ENCODE measurements at places on chromosomes 1 and 21.

DNA sequence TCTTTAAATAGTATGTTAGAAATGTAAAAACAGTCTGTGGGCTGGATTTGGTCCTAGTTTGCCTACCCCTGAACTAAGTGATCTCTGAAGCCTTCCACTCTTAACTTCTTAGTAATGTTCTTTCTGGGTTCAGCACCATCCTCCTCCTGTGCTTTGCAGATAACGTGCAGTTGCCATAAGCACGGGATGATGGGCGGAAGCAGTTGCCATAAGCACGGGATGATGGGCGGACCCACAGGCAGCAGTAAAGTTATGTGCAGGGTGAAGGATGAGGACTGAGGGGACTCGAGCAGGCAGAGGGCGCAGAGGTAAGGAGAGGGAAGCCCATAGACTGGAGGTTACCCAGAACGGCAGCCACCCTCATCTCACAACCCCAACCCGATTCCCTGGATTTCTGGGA, 25.6 kb downstream of the GPA33 start:
- no peak for DNase-seq

DNA sequence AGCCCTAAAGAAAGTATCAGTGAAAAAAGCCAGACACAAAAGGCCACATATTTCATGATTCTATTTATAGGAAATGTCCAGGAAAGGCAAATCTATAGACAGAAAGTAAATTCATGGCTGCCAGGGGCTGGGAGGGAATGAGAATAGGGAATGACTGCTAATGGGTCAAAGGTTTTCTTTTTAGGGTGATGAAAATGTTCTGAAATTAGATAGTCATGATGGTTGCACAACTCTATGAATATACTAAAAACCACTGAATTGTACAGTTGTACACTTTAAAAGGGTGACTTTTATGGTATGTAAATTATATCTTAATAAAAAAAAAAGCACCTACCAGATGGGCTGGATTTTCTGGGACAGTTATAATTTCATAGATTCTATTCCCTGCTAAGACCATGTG, 114.8 kb downstream of the CNIH3 start:
- DNase-seq = no peak

DNA sequence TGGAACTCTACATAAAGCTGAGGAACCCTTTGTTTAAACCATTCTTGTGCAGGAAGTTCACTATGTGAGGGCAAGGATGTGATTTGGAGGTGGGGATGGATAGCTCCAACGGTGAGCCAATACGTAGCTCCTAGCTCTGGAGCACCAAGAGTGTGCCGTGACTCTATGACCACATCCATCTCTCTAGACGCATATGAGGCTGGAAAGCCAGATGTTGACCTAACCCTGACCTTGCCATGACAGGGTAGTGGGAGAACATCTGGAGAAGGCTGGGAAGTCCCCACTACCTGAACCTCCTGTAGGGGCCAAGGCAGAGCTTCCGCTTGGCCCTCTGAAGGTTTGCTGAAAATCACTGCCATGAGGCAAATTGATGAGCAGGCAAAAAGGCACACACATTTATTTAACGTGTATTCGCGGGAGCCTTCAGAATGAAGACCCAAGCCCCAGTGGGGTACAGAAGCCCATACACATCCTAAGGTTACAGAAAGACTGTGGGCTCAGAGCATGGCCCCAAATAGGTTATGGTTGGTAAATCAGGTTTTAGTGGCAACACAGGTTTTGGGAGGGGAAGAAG, 43.4 kb downstream of the EIF2D start:
- DNase-seq = no peak

DNA sequence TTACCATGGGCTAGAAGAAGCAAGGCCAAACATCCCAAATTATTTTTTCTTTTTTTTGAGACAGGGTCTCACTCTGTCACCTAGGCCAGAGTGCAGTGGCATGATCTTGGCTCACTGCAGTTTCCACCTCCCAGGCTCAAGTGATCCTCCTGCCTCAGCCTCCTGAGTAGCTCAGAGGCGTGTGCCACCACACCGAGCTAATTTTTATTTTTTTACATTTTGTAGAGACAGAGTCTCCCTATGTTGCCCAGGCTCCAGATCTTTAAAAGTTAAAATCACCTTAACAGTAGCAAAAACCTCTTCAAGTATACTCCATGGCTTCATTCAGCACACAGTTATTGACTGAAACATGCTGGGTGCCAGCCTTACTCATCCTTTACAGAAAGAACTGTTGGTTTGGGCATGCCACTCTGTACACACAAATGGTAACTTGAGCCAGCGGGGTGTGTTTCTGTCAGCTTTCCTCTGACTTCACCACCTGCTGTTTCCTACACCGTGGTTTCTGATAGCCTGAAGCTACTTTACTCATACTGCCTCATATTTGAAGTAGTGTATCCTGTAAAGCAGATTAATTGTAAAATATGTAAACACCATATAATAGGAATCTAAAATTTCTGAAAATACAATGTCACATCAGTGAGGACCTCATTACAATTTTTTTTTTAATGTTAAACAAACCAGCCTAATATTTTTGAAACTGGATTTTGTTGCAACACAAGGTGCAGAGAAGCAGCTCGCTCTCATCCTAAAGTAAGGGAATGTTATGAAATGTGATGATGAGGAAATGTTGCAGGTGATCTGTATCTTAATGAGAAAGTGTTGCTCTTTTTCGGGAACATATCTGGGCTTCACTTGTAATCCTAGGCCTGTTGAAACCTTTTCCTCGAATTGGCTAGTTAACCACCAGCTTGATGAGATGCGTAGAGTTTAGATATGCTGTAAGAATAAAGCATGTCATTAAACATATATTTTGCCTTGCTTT, 113.9 kb downstream of the ATP5PO start:
- no peak for DNase-seq

- DNase-seq = no peak
These were observed 1.7 kb downstream of the EPHX4 start for GRCh38 chr1:92031281-92032110.

DNA sequence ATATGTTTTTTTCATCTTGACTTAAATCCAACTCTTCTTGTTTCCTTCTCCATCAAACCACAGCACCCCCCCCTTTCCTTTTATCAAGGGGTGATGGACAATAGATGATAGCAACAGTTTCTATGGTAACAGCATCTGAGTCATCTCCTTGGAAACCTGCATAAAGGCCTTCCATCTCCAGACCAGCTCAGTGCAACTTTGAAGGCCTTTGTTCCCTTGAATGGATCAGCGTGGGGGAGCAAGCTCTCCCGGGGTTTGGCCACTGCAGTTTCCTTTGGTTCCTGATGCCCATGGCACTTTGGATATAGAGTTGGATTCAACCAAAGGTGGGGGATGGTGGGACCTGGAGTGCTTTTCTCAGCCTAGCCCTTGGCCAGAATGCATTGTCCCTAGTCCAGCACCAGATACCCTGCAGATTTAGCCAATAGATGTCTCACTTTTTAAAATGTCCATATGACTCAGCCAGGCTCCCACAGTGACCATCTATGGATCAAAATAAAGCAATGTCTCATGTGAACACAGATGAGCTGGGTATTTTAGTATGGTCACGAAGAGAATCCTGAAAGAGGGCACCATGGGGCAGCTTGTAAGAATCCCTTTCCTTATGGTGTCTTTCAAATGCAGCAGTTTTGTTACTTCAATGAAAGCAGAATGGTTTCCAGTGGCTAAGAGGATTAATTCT, 127.7 kb downstream of the SPATA46 start:
- no peak for DNase-seq

DNA sequence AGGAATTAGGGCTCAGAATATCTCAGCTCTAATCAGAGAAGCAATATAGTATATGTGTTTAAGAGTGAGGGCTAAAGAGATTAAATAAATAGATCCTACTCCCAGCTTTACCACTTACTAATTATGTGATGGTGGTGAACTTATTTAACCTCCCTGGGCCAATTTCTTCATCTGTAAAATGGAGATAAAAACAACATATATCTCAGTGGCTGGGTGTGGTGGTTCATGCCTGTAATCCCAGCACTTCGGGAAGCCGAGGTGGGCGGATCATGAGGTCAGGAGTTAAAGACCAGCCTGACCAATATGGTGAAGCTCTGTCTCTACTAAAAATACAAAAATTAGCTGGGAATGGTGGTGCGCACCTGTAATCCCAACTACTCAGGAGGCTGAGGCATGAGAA, 135.2 kb downstream of the SLC44A5 start:
- no peak for DNase-seq

GRCh38 chr1:6523566-6523965, 30.7 kb downstream of the NOL9 start:
- DNase-seq = peak; percentile 33

GRCh38 chr1:206506405-206507283, 687 bp upstream of the RASSF5 start:
- DNase-seq = peak; percentile 31

DNA sequence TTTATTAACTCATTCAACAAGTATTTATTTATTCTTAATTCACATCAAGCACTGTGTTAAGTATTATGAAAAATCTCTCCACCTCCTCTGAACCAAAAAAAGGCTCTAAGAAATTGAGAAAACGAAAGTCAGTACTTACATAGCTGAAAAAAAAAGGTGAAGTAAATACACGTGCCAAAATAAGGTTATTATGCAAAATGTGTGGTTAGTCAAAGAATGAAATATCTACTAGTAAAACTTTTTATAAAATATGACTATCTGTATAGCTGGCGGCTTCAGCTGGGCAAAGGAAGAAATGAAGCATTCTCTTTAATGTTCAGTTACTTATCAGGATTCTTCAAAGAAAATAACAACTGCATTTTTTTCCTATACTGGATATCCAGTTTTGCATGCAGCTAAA, 35.5 kb upstream of the ASPM start:
- DNase-seq = no peak

DNA sequence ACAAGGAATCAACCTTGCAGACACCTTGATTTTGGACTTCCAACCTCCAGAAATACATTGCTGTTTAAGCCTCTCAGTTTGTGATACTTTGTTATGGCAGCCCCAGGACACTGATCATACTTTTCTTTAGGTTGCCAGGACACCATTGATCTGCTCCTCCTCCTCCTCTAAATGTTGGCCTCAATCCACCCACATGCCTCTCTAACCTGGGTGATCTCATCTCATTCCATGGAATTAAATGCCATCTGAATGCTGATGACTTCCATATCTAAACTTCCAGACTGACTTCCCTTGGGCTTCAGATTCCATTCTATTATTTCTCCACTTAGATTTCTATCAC, 7.4 kb upstream of the PPP1R15B start:
- no peak for DNase-seq

DNA sequence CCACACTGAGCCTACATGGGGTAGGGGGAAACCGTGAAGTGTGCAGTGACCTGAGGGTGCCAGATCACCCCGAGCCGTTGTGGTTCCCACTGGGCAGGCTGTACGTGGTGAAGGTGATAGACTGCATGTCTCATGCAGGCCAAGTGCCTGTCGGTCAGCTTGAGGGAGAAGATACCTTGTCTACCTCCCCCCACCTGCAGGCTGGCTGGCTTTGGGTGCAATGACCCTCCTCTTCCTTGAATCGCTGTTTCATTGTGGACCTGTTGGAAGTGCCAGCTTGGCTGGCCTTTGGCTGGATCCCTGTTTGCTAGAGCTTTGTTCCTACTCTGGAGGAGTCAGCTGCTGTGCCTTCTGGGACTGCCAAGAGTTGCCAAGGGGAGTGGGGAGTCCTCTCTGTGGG, 92.5 kb downstream of the GALNT2 start:
- no peak for DNase-seq

DNA sequence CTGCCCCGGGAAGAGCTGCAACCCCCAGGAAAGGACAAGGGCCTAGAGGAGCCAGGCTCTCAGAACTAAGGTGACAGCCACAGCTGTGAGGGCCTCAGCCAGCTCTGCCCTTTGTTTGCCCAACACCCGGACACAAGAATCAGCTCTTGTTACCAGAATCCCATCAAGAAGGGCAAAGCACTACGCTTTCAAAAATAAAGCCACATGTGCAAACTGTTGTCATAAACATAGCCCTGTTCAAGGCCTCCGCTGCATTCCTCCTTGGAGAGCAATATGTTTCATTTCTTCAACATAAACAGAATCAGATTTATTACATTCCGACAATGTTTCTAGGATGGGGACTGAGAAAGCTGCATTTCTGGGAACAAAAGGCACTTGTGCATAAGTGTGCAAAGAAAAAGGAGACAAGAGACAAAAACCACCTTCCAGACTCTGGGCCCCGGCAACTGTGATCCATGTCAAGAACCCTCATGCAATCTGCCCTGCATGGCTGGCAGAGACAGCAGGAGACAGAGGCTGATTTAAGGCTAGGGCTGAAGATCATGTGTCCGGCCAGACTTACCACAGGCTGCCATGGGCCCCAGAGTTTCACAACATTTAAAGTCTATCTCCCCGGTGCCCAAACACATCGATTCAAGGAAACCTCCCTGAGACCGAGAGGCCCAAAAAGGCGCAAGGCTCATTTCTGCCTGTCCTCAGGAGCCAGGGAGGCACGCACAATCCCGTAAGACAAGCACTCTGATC, 71.0 kb downstream of the SSBP3 start:
- no peak for DNase-seq

DNA sequence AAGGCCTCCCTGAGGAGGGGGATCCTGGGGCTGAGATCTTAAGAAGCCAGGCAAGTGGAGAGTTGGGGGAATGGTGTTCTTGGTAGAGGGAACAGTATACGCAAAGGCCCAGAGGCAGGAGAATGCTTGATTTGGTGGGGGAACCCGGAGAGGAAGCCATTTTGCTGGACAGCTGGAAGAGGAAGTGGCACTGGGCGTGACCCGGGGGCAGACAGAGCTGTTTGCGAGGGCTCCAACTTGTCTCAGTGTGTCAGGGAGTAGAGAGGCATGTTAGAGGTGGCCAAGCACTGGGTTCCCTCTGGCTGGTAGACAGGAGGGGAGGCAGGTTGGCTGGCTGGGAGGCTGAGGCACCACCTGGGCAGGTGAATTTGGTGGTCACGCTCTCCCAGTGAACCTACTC, 96.3 kb upstream of the ACTL8 start:
- DNase-seq = no peak

- DNase-seq = peak; percentile 85
These were observed 1.7 kb downstream of the PLEKHG5 start for GRCh38 chr1:6489799-6490180.

GRCh38 chr1:232273011-232273410, 356.9 kb downstream of the SIPA1L2 start:
- no peak for DNase-seq

- DNase-seq = no peak
These were observed 9.2 kb downstream of the VANGL1 start for GRCh38 chr1:115650961-115651360.

GRCh38 chr1:54883349-54884102, 3.5 kb downstream of the DHCR24 start:
- DNase-seq = no peak

DNA sequence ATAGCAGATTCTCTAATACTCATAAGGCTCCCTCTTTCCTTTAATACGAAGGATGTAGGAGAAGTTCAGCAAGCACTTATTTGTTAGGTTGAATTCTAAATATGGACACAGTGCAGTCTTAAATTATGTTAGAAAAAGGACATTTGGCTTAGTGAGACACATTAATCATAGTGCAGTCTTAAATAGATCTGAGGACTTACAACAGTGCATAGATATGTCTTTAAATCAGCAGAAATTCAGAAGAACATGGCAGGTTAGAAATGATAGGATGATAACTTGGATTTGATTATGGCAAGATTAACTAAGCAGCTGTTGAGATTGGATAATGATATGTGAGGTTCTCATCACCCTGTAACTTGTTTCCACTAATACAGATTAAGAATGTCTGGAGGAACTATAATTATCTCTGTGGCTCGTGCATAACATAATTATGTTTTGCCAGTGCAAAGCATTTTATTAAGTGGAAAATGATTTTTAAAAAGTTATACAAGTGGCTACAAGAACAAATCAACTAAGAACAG, 485.9 kb downstream of the USP25 start:
- no peak for DNase-seq
